ENCODE measurements at places on chromosomes 3 and 15.

- no peak for DNase-seq
Observed at GRCh38 chr3:30764891-30765290, 129.6 kb downstream of the GADL1 start.

- no peak for DNase-seq
Observed at GRCh38 chr15:74453925-74454763, 6.8 kb downstream of the UBL7 start.

DNA sequence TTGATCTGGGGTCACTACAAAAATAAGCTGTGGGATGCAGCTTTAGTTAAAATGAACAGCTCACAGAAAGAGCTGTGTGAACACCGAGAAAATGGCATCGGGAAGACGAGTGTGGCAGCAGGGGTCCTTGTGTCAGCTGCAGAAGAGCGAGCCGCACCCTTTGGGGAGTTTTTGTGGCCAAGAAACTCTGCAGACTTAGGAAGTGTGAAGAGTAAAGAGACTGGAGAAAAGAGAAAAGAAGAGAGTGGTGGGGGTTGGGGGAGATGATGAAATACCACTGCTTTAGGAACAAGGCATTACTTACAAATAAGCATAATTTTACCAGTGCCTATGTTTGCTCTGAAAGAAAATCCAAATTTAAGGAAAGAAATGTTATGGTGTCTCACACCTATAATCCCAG, 147.8 kb downstream of the LRRC28 start:
- DNase-seq = no peak

- DNase-seq = no peak
Observed at GRCh38 chr15:69891606-69892005, 206.1 kb downstream of the TLE3 start.

GRCh38 chr15:42207674-42208579, at the start of gene VPS39:
TSS of gene VPS39 (minus strand) at chr15:42208304. CDS start at chr15:42208153, 151 bp downstream.
- DNase-seq = peak; percentile 89

- no peak for DNase-seq
Observed at GRCh38 chr15:38896647-38897046, 332.0 kb upstream of the RASGRP1 start.

- DNase-seq = no peak
Observed at GRCh38 chr3:66018057-66019033, 20.4 kb downstream of the MAGI1 start.

GRCh38 chr3:57733790-57734189, 22.3 kb upstream of the SLMAP start:
- DNase-seq = no peak

GRCh38 chr15:91795235-91795634, 58.3 kb upstream of the SLCO3A1 start:
- no peak for DNase-seq

DNA sequence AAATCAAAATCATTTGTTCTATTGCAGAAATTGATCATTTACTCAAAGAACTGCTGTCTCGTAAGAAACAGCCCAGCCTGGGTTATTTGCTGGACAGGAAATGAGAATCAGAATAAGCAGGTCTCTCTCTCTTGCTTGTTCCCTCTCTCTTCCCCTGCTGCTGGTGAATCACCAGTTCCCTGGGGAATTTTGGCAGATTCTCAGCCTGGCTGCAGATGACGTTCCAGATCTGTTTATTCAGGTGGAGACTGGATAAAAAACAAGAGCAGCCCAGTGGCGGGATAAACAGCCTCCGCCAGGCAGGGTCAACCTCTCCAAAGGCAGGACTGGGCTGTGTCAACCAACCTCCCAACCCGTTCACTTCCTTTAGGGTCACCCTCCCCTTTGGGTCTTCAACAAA, 72.1 kb downstream of the LRIG1 start:
- DNase-seq = peak; percentile 59

GRCh38 chr15:50113992-50114780, 4.8 kb downstream of the ATP8B4 start:
- DNase-seq = no peak

DNA sequence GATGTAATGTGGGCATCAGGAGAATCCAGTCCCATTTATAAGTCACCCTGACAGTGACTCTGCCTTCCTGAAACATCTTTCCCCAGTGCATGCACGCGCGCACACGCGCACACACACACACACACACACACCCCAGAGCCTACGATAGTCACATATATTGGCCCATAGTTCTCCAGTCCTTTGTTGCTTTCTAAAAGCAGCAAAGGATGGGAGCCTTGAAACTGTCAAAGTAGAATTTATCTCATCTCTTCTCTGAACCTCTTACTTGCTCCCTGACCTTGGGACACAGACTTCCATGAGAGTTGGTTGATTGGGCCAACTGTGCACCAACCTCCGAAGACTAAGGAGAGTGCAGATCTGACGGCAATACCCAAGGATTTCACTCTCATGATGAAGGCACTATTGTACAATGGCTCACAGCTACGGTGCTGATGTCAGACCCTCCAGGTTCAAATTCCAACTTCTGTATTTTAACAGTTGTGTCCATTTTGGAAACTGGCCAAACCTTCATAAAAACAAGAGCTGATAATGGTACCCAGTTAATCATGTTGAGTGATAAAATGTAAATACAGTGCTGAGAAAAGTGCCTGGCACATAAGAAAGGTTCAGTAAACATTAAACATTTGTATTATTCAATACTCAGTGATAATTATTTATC, 8.3 kb downstream of the CPA3 start:
- no peak for DNase-seq

DNA sequence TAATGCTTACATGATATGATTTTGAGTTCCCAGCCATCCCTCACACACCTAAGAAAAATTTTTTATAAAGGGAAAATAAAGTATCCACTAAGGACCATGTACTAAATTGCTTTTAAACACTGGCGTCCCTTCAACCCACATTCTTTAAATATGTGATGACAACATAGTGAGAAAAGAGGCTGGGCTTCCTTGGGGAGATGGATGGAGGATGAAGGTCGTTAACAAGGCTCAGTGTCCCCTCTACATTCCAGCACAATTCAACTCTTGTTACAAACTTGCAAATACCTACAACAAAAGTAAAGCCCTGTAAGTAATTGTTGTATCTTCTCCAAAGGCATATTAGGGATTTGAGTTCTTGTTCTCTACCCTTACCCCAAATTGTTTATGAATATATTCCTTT, 87.2 kb upstream of the SLC4A7 start:
- DNase-seq = no peak

- DNase-seq = no peak
Observed at GRCh38 chr3:33441225-33441976, 1.2 kb upstream of the UBP1 start.

- no peak for DNase-seq
Observed at GRCh38 chr15:73370151-73370550, 1.4 kb upstream of the HCN4 start.

DNA sequence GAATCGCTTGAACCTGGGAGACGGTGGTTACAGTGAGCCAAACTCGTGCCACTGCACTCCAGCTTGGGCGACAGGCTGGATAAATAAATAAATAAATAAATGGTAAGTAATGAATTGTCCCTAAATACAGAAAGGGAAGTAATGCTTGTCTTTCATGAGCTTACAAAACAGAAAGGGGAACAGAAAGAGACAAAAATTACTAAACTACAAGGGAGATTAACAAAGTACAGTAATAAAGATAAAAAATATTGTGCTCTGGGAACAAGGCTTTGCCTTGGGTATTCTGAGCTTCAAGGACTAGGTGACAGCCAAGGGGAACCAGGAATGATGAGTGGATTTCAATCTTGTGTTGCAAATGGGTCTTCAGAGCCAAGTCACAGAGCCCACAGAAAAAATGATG, 9.2 kb upstream of the HLTF start:
- no peak for DNase-seq

DNA sequence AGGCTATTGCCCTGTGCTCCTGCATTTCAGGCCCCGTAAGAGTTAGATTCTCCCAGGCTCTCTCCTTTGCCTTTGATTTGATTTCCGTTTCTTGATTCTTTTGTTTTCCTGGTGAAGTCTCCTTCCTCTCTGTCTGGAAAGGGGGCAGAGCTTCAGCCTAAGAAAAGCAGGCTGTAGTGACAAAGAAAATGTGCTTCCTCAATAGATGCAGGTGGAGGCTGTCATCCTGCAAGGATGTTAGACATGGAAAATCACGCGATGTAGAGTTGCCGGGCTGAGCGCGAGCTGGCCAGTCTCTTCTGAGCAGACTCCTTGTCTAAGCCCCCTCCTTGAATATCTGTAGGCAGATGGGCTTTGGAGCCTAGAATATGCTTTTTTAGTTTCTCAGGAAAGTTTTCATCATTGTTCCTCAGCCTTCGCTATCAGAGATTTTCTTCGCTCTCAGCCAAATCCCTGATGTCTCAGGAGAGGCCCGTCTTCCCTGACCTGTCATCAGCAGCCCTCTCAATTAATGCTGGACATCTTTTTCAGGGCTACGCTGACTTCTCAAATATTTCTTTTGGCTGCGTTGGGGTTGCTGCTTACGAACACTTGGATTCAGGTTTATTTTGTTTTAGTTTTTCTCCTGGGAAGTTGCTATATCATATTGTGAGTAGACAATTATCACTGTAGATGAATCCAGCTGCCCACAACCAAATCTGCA, 163.6 kb downstream of the ITPR1 start:
- DNase-seq = no peak

Measured in putamen (tissue), 1 donor.